ENCODE measurements at places on chromosomes 12 and 14.

- no peak for DNase-seq
These were observed 971.7 kb downstream of the FLRT2 start for GRCh38 chr14:86501611-86502010.

DNA sequence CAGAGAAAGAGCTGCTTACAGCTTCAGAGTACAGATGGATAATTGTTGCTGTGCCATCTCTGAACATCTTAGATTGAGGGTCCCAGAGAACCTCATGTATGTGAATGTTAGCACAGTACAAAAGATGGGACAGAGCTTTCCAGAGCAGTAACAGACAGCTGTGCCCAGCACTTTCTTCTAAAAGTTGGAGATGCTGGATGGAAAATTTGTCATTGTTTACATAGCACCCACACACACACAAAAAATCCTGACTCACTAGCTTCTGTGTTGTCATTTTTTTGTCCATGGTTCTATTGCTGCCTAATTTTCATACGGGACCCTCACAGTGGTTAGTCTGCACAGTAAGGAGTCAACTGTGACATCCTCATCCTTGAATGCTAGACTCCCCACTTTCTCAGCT is 374.7 kb downstream of the DIO2 start:
- no peak for DNase-seq

GRCh38 chr12:122917507-122918121 is 21.7 kb upstream of the VPS37B start:
- DNase-seq = no peak

GRCh38 chr12:98868076-98868475 is 223.0 kb downstream of the APAF1 start:
- DNase-seq = no peak

Measured in CD4-positive, alpha-beta T cell treated with Interleukin-1 beta for 1 hour (primary cell).